NCI-H2081 (cell line): ENCODE measurements at places on chromosomes 7 and 10.

- no peak for DNase-seq
These were observed 4.0 kb downstream of the IDI1 start for GRCh38 chr10:1044964-1045363.

DNA sequence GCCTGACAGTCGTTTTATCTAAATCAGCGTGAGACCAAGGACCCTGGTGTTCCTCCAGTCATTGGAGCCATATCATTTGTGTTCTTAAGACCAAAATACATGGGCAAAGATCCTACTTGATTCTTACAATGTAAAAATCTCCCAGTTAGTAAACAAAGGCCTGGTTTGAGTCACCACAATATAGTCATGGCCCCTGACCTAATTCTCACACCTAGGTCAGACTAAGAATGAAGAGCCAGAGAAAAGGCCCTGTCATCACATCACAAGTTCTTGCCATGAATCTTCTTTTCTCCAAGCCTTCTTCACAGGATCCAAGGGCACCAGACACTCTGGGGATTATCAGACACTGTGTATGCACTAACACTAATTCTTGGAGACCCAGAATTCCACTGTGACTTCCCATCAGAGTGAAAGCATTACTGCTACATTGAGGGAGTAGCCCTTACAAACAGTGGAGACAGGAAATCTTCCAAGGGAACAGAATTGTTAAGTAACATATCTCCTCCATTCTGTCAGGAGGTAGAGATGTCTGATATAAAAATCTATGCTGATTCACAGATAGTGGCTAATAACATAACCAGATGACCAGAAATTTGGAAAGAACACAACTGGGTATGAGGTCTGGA is 7.6 kb upstream of the ERVW-1 start:
- DNase-seq: no peak

- no peak for DNase-seq
These were observed 11.1 kb upstream of the INA start for GRCh38 chr10:103265717-103266329.

- DNase-seq: no peak
These were observed 48.5 kb downstream of the GRID1 start for GRCh38 chr10:86317949-86318725.

DNA sequence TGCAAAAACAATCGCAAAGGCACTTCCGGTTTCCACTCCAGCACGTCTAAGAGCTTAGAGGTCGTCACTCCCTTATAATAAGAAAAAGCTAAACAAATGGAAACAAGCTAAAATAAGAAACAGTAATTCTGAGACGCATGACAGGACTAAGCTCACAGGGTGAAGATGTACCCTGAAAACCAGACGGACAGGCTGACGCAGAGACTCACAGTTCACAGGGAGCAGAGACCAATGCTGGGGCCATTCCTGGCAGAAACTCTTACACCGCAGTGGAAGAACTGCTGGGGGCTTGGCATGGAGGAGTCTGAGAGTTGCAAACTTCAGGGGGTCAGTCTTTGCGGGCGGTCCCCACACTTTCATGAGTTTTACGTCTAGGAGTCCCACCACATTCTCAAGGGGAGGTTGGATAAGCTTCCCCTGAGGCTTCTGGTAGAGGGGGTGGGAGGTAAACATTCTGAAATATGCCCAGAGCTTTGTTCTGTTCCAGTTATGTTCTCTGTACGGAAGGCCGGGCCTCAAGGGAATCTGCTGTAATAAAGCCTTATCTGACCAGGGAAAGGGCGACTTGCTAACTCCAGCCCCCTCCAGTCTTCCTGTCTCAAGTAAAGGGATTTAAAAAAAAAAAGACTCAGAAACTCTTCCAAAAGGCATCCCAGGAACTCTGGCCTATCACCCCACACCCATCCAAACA is 47.8 kb downstream of the BRI3 start:
- DNase-seq: no peak

DNA sequence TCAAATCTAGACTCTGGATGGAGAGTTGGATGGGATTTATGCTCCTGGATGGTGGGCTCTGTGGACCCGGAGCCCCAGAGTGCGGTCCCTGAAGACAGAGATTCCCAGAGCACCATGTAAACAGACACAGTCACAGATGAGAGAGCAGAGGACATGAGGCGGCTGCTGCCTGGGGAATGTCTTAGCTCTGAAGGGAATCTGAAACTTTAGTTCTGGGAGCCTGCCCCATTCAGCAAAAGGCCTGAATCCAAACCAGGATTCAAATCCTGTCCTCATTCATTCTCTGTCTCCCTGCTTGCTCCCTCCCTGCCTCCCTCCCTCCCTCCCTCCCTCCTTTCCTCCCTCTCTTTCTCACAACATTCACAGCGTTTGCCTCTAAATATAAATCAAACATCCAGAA is 49.5 kb upstream of the CALD1 start:
- DNase-seq: no peak

- DNase-seq: no peak
These were observed 1.0 kb downstream of the CPED1 start for GRCh38 chr7:120989257-120990220.

DNA sequence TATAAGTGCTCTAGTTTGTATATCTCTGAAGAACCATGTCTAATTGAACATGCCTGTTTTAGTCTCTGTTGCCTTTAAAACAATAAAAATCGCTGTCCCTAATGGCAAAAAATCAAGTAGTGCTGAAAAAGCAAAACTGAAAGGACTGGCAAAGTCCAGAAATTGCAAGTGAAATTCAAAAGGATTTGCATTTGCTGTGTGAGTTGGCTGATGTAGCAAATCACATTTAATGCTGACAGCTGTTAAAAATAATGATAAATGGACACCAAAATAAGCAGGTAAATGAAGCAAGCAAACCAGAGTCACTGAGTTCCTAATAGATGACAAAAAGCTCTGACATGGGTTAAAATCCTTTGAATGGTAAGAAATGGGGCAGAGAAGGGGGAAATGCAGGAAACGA is 874.1 kb downstream of the GRM8 start:
- no peak for DNase-seq

- no peak for DNase-seq
These were observed 23.2 kb downstream of the POR start for GRCh38 chr7:75937958-75938786.

GRCh38 chr10:81135851-81136250 is 598.1 kb downstream of the SH2D4B start:
- no peak for DNase-seq

- DNase-seq: no peak
These were observed 251.5 kb downstream of the TRIL start for GRCh38 chr7:28706584-28706983.

- DNase-seq: no peak
These were observed 60.2 kb downstream of the NRP1 start for GRCh38 chr10:33274096-33274785.

GRCh38 chr7:151122276-151122675 is 36.0 kb downstream of the AGAP3 start:
- no peak for DNase-seq

DNA sequence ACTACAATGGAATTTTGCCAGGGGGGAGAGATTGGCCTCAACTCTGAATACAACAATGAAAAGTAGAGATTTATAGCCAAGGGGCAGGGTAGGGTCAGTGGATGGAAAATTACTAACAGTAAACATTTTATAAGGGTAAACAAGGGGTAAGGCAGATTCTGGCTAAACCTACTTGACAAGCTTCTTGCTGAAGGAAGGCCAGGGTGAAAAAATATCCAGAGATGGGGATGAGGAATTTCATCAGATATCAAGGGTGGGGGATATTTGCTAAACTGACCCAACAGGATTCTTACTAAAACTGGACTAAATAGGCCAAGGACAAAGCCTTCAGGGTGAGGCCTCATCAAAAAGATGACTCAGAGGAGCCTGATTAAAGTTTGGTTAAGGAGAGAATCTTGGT is 156.3 kb downstream of the RTKN2 start:
- no peak for DNase-seq

DNA sequence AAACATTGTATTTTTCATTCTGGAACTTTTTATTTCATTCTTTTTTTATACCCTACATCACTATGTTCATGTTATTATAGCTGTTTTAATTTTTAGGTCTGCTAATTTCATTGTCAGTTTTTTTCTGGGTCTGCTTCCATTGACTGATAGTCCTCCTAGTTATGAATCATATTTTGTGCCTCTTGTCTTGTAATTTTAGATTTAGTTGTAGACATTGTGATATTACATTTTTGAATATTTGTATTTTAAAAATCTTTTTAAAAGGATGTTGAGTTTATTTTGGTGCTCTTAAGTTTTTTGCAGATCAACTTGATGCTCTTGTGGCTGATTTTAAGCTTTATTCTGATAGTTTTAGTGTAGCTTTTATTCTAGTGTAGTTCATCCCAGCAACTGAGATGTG is 57.6 kb downstream of the BTRC start:
- no peak for DNase-seq

DNA sequence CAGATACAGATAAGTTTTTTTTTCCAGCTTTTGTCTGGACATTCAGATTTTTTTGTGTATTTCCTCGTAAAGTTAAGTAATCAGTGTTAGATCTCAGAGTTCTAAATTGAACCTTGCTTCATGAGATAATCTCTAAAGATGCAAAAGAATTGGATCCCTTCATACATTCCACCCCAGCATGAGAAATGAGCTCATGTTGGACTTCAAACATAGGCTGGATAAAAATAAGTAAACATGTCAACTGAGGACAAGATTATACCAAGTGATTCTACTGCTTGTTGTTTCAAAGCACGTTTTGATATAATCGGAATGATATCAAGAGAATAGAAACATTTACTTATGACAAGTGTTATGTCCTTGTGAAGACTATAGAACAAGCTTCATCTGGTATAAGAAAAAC is 117.0 kb upstream of the DKK1 start:
- DNase-seq: no peak

- no peak for DNase-seq
These were observed 19.0 kb upstream of the RET start for GRCh38 chr10:43057831-43058340.

GRCh38 chr10:31073996-31074721 is 42.5 kb upstream of the ZNF438 start:
- no peak for DNase-seq

DNA sequence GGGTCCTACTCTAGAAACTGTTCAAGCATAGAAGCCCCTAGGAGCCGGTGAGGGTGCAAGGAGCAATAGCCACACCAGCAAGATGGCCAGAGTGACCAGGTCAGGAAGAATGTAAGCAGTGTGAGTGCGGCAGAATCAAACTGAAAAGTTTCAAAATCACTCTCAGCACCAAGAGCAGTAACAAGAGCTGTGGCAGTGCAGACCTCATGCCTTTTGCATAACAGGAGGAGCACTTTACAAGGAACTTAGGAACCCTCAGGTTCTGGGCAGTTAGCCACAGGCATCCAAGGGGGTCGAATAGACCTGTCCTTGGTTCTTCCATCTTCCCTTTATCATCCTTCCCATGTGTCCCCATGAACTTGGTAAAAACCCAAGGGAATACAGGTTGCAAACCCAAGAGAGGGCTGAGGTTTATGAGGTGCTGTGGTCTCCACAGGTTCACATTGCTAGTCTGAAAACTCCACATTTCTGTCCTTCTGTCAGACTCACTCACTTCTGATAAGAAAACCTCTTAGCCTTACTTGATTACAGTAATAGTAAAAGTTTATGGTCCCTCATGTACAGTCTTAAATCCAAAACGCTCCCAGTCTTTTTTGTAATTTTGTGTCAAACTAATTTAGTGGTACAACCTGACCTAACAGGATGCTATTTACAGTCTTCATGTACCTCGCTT is 78.4 kb downstream of the PON1 start:
- DNase-seq: no peak

DNA sequence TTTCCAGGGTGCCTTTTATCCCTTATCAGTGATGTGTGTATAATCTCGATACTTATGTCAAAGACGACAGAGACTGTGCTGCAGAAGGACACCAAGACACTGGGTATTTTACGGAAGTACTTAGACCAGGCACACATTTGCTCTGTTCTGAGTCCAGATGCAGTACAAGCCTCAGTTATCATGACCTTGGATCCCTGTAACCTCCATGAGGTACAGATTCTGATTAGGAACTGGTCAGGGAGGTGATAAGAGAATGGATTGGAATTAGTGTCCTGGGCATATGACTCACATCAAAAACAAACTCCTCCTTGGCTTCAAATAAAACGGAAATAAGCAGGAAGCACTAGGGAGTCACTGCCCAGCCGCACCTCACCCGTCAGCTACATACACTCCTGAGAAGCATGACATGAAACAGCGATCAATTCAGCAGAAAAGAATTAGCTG is 146.5 kb downstream of the SFMBT2 start:
- DNase-seq: no peak

DNA sequence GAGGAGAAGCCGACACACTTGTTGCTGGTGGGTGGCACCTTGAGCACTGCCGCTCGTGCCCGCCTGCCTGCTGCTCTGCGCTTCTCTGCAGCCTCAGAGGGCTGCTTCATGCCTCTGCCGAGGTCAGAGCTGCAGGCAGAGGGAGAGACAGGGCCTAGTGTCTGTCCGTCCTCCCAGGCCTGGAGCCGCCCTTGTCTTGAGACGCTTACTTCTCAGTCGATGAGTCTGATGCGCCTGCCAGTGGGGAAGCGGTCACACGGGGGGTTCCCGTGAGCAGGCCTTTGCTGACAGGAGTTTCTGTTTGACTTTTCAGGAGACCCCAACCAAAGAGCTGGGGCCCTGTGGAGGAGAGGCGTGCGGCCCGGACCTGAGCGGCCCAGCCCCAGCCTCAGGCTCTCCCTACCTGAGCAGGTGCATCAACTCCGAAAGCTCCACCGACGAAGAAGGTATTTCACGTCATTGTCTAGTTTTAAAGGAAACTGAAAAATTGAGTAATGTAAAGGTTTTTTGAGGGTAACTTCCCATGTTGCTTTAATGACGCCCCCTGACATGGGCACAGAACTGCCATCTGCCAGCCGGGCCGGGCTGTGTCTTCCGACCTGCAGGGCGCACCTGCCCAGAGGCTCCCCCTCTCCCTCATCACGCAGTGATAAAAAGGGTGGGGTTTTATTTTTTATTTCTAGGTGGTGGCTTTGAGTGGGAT is 7.8 kb upstream of the BHLHA15 start:
- DNase-seq: no peak

GRCh38 chr7:131183611-131184119 is 144.0 kb upstream of the MKLN1 start:
- no peak for DNase-seq

GRCh38 chr10:122171302-122172075 is 99.6 kb upstream of the BTBD16 start:
- no peak for DNase-seq

- DNase-seq: no peak
These were observed 168.2 kb downstream of the SND1 start for GRCh38 chr7:127819975-127820731.

GRCh38 chr10:121984463-121984862 is 4.5 kb upstream of the TACC2 start:
- DNase-seq: no peak

DNA sequence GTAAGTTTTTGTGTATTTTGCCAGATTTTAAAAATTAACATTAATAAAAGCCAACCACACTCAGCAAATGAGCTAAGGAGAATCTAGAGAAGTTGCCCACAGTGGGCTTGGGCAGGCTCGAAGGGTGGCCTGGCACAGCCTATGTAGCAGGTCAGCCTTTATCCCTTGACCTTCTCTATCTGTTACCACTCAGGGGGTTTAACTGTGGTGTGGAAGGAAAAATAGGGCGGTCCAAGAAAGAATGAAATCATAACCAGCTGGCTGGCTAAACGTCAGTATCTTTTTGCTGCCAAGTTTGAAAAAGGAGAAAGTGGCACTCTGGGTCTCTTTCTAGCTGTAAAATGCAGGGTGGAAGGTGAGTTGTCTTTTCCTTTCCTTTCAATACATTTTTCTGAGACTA is 130.3 kb upstream of the ASAH2 start:
- DNase-seq: no peak

- no peak for DNase-seq
These were observed 663.1 kb upstream of the GHITM start for GRCh38 chr10:83476211-83476610.

- no peak for DNase-seq
These were observed 55.9 kb upstream of the EMX2 start for GRCh38 chr10:117486606-117487005.

- DNase-seq: peak; percentile 14
These were observed 29.4 kb upstream of the SGMS1 start for GRCh38 chr10:50653142-50653541.
